ENCODE measurements at places on chromosomes 7 and 10.

DNA sequence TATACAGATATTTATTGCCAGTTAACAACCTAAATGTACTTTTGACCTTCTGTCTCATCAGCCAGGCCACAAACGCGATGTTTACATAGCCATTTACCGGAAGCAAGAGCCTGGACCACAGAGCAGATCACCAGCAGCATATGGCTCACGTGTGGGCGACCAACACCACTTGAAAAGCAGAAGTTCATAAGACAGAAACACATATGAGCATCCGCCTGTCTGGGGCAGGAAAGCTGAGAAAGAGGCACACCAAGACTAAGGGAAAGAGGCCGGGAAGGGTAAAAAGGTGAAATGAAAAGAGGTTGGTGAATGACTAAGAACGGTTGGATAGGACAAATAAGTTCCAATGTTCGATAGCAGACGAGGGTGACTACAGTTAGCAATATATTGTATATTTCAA, 1.3 kb downstream of the ABCB1 start:
- no peak for DNase-seq

DNA sequence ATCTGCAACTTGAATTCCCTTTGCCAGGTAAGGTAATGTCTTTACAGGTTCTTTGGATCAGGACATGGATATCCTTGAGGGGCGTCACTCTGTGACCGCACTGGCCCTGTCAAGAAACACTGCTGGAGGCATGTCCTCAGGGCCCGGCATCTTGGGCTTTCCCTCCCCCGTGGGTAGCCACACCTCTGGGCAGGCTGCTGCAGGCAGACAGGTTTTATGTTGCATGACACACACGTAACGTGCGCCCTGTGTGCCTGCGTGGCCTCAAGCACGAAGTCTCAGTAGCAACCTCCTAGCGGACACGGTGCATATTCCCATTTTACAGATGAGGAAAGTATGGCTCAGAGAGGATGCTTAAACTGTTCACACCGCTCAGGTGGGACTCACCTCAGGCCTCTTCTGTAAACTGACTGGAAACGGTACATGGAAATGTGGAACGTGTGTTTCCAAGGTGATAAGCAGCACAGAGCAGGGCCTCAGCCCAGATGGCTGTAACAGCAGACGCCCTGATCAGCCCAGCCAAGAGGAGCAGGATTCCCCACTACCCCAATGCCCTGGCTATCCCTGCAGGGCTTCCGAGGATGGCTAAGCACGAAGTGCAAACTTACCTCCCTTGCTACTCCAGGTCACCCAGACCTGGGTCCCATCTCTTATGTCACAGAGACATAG, 553.6 kb downstream of the TCERG1L start:
- DNase-seq: no peak

DNA sequence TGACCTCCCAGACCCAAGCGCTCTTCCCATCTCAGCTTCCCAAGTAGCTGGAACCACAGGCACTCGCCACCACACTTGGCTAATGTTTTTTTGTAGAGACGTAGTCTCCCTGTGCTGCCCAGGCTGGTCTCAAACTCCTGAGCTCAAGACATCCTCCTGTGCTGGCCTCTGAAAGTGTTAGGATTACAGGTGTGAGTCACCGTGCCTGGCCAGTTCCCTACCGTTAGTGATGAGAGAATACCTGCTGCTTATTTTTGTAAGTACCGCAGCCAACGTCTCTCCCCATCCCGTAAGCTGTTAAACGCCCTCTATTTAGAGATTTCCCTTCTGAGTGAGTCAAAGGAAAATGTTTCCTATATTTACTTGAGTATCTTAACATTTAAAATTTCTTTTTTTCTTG, 38.5 kb upstream of the PDLIM1 start:
- no peak for DNase-seq

GRCh38 chr7:48515171-48515570, 343.9 kb downstream of the ABCA13 start:
- DNase-seq: no peak

GRCh38 chr7:83001362-83002040, 161.2 kb downstream of the PCLO start:
- no peak for DNase-seq

DNA sequence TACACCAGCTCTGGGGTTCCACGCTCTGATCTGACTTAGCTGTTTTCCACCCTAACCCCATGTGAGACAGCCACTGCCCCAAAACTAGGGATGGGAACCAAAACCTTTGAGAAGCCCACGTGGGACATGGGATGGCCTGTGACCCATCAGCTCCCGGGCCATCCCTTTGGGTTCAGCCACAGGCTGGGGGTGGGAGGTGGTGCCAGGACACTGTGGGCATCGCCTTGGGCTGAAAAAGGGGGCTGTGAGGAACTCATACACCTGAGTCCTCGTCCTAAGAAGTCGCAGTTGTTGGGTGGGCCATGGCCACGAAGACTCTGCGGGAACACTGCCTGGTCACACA, 379.1 kb downstream of the DNAJB6 start:
- DNase-seq: no peak

GRCh38 chr7:136549756-136550155, 318.7 kb upstream of the CHRM2 start:
- no peak for DNase-seq

DNA sequence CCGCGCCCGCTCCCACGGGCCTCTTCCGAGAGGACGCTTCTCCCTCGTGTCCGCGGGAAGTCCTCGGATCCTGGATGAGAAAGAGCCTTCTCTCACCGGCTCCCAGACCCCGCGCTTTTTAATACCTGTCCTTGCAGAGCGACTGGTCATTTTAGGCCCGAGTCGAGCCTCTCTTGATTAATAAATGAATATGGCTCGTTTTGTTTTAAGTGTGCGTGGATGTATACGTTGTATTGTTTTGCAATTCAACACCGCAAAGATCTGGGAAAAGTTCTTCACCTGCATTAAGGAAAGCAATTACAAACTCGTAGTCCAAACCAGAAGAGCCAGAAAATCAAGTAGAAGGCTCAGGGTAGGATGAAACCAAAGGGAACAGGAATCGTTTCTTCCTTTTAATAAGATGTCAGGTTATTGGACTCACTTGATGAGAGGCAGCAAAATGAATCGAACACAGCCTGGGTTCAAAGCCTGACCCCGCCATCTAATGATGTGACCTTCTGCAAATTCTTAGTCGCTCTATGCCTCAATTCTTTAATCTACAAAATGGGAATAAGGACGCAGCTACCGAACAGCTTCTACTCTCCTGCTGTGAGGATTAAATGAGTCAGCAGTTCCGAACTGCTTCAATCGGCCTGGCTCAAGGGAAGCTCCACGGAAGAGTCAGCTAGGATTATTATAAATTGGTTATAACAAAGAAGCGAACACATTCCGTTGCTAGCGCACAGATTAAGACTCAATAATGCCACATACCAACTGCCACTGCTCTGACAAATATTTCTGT, 277.8 kb upstream of the NEBL start:
- DNase-seq: peak; percentile 45

DNA sequence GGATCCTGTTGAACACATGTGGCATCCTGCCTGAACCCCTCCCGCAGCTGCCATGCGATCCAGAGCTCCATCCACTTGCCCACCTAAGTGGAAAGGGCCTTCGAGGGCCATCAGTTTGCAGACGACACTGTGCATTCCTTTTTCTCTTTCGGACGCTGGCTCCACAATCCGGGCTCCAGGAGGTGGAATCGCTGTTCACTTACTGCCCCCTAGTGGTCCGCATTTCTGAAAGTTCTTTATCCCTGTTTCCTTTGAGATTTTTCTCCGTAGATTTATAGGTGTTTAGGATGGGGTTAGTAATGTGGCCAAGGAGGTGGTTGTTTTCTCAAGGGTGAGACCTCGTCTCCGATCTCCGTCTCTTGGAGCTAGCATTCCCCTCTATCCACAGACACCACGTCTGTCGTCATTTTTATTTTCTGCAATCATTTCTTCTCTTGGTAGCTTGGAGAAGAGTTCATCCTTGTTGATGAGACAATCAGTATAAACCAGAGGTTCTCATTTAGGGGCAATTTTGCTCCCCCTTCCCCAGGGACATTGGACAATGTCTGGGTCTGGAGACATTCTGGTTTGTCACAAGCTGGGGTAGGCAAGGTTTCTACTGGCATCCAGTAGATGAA, 204.6 kb downstream of the ARHGAP21 start:
- no peak for DNase-seq

GRCh38 chr10:6787718-6788117, 207.6 kb upstream of the PRKCQ start:
- DNase-seq: no peak

GRCh38 chr7:95454438-95455045, 19.7 kb upstream of the PON2 start:
- DNase-seq: no peak

DNA sequence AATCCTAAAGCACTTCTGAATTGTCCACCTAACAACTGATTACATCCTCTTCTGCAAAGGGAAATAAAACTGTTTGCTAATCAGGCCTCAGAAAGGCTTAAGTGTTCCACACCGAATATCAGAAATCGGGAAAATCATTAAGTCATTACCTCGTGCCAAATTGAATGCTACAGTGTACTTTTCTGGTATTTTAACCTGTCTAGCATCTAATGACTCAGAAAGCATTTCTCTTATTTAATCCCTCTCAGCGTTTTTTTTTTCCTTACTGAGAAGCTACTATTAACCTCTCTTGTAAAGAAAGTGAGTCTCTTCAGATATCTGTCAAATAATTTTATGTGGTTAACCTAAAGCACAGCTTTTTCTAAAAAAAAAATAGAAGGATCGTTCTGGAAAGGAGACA, 28.6 kb downstream of the VIM start:
- DNase-seq: no peak

DNA sequence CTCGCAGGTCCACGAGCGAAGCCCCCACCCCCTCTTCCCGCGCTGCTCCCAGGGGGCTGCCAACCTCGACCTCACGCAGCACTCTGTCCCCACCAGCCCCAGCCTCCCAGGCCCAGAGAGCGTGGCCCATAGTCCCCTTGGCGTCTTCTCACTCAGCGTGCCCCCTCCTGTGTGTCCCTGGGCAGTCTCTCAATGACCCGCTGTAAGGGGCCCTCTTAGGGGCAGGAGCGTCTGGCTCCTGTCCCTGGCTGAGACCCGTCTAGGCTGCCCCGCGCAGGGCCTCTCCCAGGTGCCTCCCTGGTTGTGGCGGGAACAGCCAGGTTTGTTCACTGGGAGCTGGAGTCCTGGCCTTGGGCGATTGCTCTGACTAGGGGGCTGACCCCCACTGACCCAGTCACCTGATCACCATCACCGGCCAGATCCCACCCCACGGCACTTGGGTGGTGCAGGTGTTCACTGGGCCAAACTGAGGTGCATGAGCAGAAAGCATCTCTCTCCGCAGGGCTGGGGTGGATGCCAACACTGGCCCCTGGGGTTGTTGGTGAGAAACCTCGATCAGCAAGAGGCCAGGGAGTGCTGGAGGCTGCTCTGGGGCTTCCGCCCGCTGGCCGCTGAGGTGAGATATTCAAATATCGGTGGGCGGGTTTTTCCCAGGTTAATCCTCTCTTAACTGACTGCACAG, 12.6 kb upstream of the WDFY4 start:
- no peak for DNase-seq

- no peak for DNase-seq
Observed at GRCh38 chr7:4768597-4769569, 6.5 kb upstream of the AP5Z1 start.

DNA sequence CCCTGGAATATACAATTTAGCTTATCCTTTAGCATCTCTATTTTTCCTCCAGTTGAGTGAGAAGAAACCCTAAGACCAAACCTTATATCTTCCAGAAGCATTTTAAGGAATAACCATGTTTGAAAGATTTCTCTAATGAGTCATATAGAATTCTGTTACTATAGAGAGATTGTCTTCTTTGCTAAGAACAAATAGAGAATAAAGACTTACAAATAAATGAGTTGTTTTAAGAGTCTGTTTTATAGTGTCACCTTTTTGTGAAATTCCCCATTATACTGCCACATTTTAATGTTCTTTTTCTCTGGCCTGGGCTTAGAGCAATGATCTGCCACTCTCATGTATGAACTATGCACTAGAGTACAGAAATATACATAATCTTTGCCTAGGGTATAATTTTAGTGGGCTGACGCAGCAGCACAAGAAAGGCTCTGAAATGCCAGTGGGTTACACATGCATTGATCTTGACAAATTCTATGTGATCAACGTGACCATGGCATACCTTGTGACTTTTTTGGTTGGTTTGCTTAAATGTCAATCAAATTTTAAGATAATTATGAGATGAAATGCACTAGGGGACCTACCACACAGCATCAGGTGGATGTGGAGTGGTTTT, 145.1 kb upstream of the MKLN1 start:
- DNase-seq: no peak

GRCh38 chr7:24714676-24715010, 42.6 kb downstream of the GSDME start:
- DNase-seq: no peak

- DNase-seq: no peak
Observed at GRCh38 chr10:17227367-17228090, 512 bp upstream of the VIM start.

DNA sequence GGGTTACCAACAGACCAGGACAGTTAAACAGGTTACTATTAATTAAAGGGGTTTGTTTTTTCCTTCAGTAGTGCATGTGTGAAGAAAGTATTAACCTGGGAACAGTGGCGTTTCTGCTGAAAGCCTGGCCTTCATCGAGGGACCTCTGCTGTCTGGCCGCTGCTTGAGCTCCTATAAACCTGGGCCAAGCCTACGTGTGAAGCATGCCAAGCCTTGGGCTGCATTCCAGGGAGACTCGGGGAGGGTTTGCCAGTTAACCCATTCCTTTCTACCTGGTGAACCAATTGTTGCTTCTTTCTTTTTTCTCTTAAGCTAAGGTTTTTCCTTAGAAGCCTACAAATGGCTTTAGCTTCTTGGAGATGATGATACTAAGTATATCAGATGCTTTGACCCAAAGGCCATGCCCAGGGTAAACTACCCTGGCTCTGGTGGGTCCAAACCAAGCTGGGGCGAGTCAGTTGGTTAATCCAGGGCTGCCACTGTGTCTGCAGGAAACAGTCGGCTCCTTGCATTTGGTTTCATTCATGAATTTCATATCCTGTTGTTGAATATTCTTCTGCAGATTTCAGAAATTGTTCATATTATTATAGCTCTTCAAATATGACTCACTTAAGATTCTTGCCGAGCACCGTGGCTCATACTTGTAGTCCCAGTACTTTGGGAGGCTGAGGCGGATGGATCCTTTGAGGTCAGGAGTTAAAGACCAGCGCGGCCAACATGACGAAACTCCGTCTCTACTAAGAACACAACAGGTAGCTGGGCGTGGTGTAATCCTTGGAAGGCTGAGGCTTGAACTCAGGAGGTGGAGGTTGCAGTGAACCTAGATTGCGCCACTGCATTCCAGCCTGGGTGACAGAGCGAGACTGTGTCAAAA, 23.8 kb downstream of the PFKP start:
- DNase-seq: no peak

DNA sequence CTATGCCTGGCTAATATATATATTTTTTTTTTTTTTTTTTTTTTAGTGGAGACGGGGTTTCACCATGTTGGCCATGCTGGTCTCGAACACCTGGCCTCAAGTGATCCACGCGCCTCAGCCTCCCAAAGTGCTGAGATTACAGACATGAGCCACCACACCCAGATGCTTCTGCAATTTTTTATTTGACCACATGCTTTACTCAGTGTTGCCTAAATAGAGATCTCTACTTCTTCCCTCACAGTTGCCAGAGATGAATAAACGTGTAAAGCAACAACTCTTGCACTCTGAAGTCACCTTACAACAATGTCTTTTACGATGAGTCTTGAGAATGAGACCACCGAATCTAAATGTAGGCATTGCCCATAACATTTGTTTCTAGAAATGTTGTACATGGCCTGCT, 107.9 kb upstream of the FRMD4A start:
- DNase-seq: no peak

- DNase-seq: no peak
Observed at GRCh38 chr7:130838738-130839137, 104.7 kb upstream of the KLF14 start.

Data from NCI-H526 treated with DMSO at 0.1 percent for 48 hours (cell line).